ENCODE measurements at places on chromosomes 6 and 20.

GRCh38 chr6:157538168-157538567 is 157.2 kb downstream of the ZDHHC14 start:
- no peak for DNase-seq

- DNase-seq, result no peak
Measured at GRCh38 chr20:56465997-56466396, 2.4 kb upstream of the RTF2 start.

DNA sequence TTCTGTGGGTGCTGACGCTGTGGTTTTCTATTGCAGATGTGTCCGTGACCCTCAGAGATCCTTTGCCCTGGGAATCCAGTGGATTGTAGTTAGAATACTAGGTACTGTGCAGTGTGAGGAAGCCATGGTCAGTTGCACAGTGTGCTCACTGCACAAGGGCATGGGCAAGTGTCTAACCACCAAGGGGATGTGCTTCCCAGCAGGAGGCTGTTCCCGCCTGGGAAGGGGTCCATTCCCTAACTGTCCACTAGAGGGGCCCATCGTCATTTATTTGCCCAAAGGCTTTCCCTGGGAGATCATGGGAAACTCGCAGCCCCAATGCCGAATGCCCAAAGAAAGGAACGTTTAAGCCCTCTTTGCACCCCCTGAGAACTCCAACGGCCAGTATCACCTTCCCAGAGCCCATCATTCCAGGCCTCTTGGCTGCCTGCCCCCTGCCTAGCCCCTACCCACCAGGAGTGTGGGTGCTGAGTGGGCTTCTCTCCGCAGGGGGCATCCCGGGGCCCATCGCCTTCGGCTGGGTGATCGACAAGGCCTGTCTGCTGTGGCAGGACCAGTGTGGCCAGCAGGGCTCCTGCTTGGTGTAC is 26.2 kb downstream of the SLCO4A1 start:
- DNase-seq, result no peak

DNA sequence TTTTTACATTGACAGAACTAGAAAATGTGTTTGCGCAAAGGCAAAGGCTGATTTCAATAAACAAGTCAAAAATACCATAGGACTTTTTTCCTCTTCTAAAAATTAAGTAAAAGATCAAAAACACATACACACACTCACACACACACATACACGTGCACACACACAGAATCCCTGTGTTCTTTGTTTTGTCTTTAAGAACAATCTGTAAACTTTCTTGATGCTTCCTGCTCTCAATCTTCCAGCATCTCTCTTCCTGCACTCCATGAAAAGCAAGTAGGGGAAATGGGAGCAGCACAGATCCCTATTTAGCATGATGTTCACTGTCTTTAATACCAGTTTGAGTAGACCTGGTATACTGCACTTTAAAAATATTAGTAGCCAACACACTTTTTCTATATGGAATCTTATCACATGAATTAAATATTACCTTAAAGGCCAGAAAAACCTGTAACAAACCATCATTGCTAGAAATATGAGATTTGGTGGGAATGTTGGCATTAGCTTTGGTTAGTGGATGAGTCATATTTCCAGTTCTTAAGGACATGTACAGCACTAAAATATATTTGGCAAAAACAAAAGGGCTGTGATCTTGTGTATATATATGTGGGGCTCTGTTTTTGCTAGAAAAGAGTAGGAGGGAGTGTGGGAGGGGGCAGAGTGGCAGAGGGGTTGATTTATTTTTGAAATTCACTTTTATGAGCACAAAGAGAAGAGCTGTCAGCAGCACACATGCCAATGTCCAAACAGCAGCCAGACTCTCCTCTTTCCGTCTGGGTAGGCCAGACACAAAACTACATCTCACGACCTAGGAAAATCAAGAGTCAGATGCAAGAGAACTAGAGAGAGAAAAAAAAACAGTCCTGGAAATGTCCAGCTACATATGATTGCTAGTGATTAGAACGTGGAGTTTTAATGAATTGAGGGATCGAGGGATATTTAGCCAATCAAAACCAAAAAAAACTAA is 4.6 kb downstream of the PTPRK start:
- DNase-seq, result no peak

GRCh38 chr6:44226368-44227147 is 3.2 kb downstream of the SLC29A1 start:
- no peak for DNase-seq

- DNase-seq, result no peak
Measured at GRCh38 chr6:148924226-148925012, 177.6 kb downstream of the UST start.

DNA sequence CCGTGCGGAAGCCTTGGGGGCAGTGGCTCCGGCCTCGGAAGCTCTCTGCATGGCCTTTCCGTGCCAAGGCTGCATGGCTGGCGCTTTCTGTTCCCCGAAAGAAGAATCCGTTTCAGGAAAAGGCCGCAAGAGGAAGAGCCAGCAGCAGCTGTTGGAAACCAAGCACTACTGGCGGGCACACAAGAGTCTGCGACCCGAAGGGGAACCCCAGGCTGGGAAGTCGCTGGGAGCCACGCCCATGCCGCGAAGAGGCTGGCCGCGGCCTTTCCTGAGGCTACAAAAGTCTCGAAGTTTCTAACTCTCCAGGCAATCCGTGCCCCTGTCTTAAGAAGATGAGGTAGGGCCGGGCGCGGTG is at the start of gene CGAS:
Gene CGAS, minus strand, starts transcription at position 191 of the 355 bp plus-strand sequence. Its CDS starts 116 bp downstream, at position 75.
- no peak for DNase-seq

GRCh38 chr6:41657131-41658094 is 19.1 kb downstream of the MDFI start:
- no peak for DNase-seq

- DNase-seq, result no peak
Measured at GRCh38 chr6:133132466-133132971, 108.6 kb upstream of the EYA4 start.

GRCh38 chr6:28474441-28475219 is 31.3 kb upstream of the ZSCAN23 start:
- no peak for DNase-seq

GRCh38 chr6:70819646-70820045 is 137.2 kb downstream of the B3GAT2 start:
- no peak for DNase-seq

DNA sequence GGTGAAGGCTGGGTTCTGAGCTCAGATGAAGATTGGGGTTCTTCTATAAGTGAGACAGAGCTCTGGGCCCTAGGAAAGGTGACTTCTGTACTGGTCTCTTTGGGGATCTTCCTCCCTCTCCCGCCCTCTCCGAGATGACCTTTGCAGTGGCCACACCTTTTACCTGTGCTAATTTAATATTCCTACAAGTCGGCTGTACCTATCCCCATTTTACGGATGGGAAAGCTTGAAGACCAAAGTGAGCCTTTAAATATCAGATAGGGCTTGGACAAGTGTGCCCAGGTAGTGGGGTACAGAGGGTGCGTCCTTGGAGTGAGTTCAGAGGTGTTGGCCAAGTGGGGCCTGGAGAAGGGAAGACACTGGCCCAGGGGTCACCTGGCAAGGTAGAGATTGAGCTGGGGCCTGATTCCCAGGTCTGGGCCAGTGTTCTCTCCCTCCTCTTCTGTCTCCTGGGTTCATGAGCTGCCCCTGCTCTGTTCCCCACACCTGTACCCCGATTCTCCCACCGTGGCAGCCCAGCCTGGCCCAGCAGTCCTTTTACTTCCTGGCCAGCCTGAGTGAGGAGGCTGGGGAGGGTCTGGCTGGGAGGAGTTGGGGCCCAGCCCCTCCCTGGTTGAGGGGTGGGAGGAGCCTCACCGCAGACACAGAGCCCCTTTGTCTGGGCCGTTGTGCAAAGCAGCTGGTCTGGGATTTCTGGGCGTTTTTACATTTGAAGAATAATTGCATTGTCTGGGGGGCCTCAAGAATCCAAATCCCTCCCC is 152.1 kb upstream of the RNF24 start:
- DNase-seq, result no peak

DNA sequence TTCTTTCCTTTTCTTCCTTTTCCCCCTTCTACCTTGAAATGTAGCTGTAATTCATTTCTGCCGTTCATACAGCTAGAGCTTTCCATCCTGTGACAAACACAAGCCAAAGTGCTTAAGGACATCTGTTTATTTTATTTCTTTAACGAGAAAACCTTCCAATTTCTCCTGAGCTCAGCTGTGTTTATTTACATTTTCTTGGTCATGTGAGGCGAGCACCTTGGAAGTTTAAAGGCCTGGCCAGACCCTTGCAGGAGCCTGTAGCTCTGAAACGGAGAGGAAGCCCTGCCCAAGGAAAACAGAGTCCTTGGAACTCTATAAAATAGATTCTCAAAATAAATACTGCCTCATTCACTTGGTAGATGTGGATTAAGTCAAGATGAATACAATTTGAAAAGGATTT is 223.1 kb downstream of the EYA2 start:
- no peak for DNase-seq

DNA sequence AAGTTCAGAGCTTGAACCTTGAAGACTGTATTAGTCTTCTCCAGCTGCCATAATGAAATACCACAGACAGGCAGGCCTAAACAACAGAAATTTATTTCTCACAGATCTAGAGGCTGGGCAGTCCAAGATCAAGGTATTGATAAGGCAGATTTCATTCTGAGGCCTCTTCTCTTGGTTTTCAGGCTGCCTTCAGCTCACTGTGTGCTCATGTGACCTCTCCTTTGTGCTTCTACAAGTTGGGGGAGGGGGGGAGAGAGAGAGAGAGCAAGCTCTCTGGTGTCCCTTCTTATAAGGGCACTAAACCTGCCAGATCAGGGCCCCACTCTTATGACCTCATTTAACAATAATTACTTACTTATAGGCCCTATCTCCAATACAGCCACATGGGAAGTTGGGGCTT is 102.6 kb upstream of the RSPO3 start:
- no peak for DNase-seq

DNA sequence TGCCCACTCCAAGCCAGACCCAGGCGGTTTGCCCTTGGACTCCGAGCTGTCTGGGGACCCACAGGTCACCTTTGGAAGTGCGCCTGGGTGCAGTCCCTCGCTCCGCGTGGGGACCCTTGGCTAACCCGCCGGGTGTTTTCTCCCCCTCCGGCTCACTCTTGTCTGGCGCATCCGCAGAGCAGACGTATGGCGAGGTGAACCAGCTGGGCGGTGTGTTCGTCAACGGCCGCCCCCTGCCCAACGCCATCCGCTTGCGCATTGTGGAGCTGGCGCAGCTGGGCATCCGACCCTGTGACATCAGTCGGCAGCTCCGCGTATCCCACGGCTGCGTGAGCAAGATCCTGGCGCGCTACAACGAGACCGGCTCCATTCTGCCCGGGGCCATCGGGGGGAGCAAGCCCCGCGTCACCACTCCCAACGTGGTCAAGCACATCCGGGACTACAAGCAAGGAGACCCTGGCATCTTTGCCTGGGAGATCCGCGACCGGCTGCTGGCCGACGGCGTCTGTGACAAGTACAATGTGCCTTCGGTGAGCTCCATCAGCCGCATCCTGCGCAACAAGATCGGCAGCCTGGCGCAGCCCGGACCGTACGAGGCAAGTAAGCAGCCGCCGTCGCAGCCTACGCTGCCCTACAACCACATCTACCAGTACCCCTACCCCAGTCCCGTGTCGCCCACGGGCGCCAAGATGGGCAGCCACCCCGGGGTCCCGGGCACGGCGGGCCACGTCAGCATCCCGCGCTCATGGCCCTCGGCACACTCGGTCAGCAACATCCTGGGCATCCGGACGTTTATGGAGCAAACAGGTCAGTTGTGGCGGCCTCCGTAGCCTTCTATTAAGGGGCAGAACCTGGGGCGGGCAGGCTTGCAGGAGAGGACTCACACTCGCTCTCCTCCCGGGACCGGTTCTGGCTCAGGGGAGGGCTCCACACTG is 1.1 kb downstream of the PAX1 start:
- DNase-seq, result no peak

DNA sequence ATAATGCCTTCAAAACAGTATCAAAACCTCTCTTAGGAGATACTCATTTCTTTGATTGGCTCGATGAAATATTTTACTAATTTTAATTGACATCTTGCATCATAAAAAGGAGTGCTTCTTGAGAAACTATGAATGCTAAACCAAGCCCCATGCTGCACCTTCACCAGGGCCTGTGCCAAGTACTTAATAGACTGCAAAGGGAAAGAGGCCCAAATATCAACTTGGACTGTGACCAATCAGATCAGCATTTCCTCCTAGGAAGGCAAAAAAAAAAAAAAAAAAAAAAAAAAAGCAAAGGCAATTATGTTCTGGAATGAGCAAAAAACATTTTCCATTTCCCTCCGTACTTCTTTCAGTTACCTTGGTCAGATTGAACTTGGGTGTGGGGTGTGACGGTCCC is 253.0 kb upstream of the SOX4 start:
- no peak for DNase-seq

- no peak for DNase-seq
Measured at GRCh38 chr6:159307246-159307790, 138.1 kb downstream of the FNDC1 start.

DNA sequence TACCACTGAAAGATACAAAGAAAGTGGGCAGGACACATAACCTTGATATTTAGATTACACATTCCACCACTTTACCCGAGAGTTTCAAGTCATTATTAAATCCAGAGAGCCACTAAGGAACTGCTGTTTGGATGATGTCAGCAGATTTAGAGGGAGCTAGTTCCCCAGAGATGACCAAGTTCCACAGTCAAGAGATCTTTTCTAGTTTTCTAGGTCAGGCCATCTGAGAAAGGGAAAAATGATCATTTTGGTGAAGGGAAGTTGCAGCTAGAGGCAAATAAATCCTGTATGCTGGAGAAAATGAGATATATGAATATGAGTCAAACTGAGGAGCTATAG is 147.8 kb downstream of the HS3ST5 start:
- DNase-seq, result no peak

DNA sequence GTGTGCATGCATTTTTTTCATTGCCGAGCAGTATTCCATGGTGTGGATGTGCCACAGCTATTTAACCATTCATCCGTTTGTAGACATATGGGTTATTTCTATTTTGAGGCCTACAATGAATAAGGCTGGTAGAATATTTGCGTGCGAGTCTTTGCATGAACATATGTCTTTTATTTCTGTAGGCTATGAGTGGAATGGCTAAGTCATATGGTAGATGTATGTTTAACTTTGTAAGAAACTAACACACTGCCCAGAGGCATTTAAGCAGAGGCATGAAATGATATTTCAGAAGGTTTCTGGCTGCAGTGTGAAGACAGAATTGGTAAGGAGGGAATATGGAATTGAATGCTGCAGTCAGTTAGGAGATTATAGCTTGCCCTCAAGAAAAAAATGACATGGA is 457.4 kb upstream of the CDH4 start:
- DNase-seq, result no peak

DNA sequence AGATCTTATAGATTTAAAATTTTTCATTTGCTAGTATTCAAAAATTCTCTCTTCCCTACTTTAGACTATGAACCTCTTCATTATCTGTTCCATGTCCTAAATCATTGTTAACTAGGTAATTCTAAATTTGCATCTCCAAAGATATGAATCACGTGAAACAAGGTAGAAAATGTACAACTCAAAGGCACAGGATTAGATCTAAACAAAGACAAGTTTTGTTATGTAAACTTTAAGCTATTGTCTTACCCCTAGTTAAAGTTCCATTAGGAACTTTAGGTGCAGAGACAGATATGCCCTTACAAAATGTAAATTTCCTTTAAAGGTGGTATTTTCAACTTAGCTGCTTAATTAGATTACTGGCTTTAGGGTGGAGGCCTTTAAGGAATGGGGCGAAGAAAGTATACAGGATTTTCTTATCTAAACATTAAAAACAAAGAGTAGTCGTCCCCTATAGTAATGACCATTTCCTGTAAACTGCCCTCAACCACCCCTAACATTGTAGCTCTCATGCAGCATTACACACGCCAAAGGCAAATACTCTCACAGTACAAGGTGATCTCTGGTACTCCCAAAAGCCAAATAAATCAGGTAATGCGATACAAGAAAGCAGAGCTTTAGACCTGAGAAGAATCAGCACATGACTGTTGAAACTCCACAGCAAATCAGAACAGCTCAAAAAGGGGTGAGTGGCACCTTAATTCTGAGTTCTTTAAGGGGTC is 57.4 kb upstream of the MRAP2 start:
- DNase-seq, result no peak

GRCh38 chr6:15344192-15344519 is 98.3 kb downstream of the JARID2 start:
- DNase-seq, result no peak
